ENCODE measurements at places on chromosomes 6 and 20.

GRCh38 chr20:16806061-16806460, 57.9 kb downstream of the OTOR start:
- DNase-seq: no peak

DNA sequence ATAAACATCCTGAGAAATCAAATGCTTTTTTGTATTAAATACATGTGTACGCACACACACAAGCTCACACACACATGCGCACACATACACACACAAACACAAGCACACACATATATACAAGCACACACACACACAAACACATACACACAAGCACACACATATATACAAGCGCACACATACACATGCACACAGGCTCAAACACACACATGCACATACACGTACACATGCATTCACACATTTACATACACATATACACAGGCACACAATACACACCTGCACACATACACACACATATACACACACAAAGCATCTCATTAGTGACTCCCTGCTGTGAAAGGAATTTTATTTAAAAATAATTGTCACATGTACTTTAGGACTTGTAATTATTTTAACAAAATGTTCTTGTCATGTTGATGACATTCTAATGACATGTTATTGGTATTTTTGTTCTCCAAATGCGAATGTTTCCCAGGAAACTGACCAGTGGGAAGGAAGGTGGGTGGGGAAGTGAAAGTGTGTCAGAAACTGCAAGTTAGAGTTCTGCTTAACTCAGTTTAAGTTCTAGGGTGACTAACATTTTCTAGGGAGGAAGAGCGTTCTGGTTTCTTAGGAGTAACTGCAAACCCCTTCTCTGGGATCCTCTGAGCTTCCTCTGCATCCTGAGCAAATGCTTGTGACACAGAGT, 113.9 kb upstream of the ZNF217 start:
- no peak for DNase-seq

GRCh38 chr20:48716086-48716485, 111.7 kb downstream of the PREX1 start:
- DNase-seq: peak; percentile 70

DNA sequence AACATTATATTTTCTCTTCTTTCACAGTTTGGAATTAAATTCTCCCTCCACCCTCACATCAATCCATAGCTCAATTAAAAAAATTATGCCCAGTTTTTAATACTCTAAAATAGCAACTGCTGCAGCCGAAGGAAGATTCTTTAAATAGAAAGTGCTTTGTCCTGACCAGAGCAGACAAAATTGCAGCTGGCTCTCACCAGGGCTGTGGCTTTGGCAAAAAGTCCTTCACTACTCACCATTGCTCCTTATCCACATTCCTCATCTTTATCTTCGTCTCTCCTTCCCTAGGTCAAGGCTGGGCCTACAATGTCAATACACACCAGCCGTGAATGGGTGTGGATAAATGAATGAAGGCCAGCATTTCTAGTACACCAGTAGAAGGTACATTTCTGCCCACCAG, 107.9 kb upstream of the VGLL2 start:
- DNase-seq: no peak

- no peak for DNase-seq
Measured at GRCh38 chr20:62843656-62844055, 18.0 kb downstream of the TCFL5 start.

DNA sequence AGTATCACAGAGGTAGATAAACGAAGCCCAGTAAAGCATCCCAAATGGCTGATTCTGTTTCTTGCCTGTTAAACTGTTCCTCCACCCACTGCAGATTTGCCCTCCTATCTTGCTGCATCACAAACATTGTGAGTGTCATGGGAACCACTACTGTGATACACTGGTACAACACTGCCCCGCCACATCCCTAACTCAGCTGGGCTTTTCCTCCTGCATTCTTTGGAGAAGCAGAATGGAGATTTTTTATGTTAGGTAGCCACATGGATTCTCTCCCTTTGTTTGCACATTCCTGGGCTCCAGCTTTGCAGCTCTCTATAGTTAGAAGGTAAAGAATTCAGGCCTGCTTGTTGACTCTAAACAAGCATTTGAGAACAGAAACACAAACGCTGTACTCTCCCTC, 234.1 kb downstream of the TMEM242 start:
- no peak for DNase-seq

- no peak for DNase-seq
Measured at GRCh38 chr6:118892355-118892991, 1.5 kb upstream of the ASF1A start.

GRCh38 chr20:45497971-45498494, 17.4 kb downstream of the SPINT3 start:
- DNase-seq: no peak

GRCh38 chr6:89298680-89299465, 16.2 kb downstream of the GABRR2 start:
- DNase-seq: peak; percentile 21

DNA sequence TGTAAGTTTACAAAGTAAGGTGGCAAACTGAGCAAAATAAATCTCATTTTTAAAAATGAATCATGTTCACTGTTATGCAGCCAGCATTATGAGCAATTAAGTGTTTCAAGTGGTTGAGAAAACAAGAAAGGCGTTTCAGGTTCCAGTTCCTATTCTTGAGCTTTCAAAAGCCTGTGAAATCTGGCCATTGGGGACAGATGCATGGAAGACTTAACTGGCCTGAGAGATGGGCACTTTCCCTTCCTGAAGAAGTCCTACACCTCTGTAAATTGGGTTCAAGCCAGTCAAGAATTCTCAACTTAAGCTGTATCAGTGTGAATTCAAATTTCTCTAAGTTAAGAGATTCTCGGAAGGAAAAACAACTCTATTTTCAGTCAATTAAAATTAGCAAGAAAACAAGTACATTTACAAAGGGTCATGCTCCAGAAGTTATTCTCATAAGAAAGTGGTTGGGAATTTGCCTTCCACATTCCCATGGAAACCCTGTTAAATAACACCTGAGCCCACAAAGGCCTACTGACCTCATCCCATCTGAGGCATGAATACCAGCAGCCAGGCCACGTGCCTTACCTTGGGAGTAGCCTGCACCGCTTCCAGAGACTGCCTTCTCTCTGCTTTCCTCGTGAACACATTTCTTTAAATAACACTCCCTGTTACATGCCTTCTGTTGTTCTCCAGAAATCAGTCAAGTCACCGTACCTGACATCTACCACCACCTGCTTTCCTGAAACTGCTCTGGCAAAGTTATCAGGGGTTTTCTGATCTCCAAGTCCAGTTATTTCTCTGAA, 19.4 kb downstream of the MAP3K5 start:
- DNase-seq: no peak

GRCh38 chr6:95690328-95690727, 113.0 kb downstream of the MANEA start:
- no peak for DNase-seq

- no peak for DNase-seq
Measured at GRCh38 chr6:139690007-139690406, 315.6 kb upstream of the CITED2 start.

GRCh38 chr6:167917551-167918154, 79.8 kb upstream of the KIF25 start:
- DNase-seq: no peak

DNA sequence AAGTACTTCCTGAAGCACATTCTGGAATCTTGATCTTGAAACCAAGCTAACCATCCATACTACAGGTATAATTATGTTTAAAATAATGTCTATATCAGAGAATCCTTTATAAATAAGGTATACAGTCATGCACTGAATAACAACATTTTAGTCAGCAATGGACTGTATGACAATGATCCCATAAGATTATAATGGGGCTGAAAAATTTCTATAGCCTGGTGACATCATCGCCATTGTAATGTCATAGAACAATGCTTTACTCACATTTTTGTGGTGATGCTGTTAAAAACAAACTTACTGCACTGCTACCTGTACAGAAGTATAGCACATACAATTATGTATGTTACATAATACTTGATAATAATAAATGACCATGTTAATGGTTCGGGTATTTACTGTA, 31.8 kb downstream of the RNF146 start:
- no peak for DNase-seq

DNA sequence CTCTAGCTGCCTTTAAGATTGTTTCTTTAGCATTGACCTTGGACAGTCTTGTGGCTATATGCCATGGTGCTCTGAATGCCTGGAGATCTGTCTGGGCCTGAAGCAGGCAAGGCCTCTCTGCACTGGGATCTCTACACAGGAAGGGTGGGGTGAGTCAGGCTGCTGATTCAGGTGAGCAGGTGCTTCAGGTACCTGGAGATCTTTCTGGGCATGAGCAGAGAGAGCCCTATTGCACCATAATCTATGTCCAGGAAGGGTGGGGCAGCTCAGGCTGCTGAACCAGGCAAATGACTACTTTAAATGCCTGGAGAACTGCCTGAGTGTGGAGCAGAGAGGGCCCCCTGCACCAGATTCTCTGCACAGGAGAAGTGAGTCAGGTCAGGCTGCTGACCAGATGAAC, 94.5 kb downstream of the TPBG start:
- DNase-seq: no peak
